ENCODE measurements at places on chromosomes 7 and 10. TPM values are rescaled to one million over a fixed set of nuclear protein-coding genes. Genes with fewer than 3 reads are reported as not detected.

Gene MMP21
- not detected for total RNA-seq

GRCh38 chr10:655184-655583, 34.3 kb downstream of the DIP2C start:
- no peak for DNase-seq

DNA sequence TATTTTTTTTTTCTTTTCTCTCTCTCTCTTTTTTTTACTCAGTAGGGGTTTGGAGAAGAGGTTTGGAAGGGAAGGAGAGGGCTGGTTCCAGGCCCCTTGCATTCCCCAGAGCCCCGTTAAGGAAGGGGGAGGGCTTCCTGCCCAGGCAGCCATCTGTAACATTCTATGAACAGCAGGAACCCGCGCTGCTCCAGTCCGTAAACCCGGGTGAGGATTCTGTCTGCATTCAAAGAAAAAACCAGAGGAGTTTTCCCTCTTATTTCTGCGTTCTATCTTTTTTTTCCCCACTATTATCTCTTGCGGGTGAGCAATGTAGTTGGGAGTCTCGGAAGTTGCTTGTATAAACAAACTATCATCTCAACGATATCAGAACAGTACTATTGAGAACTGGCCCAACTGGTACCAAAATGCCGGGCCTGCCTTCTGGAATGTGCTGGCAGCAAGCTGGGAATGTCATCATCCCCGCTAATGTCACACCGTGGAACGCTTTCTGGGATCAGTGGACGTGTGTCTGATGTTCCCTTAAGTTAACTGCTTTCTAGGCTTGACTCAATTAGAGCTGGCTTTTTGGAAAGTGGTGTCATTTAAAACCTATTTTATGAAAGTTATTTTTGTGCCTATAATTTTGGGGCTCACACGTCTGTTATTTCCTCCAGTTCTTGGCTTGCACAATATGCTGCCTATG, 153.1 kb upstream of the MEOX2 start:
- DNase-seq, result no peak

Gene ZMYND11
- total RNA-seq, result 72.2 TPM

Gene ELFN1
- total RNA-seq, result 1.6 TPM

Gene HOXA2
- total RNA-seq, result 1.6 TPM

DNA sequence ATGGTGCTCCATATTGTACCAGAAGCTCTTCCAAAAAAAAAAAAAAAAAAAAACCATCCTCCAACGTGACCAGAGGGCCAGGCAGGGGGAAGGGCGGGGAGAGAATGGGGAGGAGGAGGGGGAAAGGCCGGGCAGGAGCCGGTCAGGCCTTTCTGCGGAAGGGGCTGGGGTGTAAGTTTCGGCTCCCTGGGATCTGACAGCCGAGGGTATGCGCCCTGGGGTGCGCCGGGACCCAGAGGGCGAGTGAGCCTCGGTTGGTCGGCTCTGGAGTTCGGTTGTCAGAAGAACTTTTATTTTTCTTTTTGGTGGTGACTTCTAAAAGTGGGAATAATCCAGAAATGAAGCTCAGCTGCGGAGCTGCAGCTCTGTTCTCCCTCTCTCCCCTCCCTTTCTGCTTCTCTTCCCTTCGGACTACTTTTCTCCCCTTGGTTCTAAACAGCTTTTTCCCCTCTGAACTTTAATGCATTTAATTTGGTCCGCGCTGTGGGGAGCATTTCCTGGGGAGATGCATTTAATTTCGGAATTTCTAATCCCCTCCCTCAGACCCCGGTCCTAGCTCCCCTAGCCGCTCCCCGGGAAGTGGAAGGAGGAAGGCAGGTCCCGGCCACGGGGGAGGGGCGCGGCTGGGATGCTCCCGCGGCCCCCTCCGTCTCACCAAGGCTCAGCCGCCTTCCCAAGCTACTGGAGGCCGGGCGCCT, 3.9 kb upstream of the PAX2 start:
- DNase-seq, result no peak

DNA sequence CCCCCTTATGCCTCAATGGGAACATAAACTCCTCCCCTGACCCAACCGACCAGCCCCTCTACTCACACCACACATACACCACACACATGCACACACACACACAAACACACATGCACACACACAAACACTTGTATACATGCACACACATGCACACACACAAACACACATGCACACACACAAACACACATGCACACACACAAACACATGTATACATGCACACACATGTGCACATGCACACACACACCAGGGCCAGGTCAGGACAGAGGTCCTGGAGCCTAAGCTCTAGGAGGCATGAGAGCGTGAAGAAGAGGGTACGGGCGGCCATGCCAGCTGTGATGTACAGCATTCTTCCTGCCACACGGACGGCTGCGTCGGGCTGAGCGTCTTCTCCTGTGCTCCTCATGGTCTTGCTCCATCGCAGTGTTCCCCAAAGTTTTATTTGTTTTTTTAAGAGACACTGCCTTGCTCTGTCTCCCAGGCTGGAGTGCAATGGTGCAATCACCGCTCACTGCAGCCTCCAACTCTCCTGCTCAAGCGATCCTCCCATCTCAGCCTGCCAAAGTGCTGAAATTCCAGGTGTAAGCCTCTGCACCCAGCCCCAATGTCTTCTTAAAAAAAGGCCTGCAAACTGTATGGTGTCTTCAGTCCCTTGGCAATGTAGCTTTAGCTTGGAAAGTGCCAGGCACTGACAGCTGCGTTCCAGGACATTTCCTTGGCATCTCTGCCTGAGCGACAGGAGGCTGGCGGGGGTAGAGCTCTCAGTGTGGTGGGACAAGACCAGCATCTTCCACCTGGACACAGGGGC, 38.8 kb upstream of the INPP5A start:
- no peak for DNase-seq

DNA sequence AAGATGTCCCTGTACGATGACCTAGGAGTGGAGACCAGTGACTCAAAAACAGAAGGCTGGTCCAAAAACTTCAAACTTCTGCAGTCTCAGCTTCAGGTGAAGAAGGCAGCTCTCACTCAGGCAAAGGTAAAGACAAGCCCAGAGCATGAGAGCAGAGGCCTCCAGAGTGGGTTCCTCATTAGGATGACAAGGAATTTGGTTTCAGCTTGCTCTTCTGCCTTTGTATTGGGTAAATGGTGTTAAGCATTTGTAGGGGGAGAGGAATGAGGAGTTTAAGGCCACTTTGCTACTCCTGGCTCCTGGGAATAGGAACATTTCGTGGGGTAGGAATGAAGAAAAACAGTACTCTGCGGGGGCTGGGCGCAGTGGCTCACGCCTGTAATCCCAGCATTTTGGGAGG, 8.2 kb downstream of the RBM17 start:
- no peak for DNase-seq

DNA sequence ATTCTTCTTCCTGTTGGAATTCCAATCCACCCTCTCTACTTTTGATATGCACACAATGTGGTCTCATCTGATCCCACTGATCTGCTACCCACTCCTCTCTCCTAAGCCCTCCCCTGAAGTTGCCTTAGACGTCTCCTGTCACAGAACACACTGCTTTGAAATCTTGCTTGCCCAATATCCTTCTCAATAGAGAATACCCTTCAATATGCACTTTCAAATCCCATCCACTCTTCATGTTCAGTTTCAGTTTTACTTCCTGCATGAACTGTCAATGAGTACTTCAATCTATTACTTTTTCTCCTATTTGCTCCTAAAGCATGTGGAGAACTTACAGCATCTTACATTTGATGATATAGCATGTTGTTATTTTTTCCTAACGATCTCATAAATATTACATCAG, 93.5 kb downstream of the UPF2 start:
- DNase-seq, result no peak

Gene SORCS1
- total RNA-seq, result not detected

DNA sequence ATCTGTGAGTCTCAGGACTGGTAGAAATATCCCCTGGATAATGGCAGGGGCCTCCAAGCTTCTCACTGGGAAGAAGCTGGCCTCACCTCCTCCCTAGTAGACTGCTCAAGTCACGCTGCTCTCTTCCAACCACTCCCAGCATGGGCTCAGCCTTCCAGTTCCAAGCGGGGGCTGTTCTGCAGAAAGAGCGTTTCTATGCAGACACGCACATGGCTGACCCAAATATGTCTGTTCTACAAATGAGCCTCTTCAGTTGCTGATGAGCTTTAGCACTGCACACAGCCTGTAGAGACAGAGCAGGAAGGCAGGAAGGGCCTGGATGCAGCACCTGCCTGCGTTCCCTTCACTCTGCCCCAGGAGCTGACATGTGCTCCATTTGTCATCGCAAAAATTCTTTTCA, 523.9 kb upstream of the MGMT start:
- no peak for DNase-seq

DNA sequence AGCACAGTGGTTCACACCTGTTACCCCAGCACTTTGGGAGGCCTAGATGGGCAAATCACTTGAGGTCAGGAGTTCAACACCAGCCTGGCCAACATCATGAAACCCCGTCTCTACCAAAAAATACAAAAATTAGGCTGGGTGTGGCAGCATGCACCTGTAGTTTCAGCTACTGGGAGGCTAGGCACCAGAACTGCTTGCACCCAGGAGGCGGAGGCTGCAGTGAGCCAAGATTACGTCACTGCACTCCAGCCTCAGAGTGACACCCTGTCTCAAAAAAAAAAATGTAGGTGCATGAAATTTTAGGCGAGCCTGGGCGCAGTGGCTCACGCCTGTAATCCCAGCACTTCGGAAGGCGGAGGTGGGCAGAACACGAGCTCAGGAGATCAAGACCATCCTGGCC, 9.6 kb downstream of the BCL7B start:
- DNase-seq, result no peak

- no peak for DNase-seq
These were observed 197.6 kb upstream of the NFE2L3 start for GRCh38 chr7:25954395-25954794.

DNA sequence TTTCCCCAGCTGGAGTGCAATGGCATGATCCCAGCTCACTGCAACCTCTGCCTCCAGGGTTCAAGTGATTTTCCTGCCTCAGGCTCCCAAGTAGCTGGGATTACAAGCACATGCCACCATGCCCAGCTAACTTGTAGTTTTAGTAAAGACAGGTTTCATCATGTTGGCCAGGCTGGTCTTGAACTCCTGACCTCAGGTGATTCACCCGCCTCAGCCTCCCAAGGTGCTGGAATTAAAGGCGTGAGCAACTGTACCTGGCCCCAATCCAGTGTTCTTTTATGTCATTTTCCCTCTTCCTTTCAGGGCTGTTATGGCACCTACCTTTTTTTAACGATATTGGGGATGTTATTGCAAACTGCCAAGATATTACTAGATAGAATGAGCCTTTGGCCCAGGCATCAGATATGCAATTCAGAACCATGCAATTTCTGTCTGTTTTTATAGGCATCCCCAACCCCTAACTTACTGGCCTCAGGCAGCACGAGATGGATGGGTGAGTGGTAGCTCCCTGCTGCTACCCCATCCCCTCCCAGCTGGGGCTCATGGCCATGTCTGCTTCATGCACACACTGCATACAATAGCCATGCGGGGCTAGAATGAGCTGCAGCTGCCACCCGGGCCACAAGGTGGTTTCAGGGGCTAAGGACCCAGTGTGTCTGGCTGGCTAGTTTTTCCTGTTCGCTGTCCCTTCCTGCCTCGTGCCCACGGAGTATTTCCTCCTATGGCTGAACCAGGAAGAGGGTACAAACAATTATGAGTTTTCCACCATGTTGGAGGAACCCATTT, 1080.1 kb upstream of the SORCS1 start:
- no peak for DNase-seq

Gene TRIL
- under 0.01 TPM for total RNA-seq

GRCh38 chr10:48607356-48608278, 2.7 kb upstream of the ARHGAP22 start:
- peak; percentile 24 for DNase-seq

Gene CCDC136
- total RNA-seq, result 8.3 TPM
